ENCODE measurements at places on chromosomes 13 and 19. TPM values are rescaled to one million over a fixed set of nuclear protein-coding genes. Genes with fewer than 3 reads are reported as not detected.

Gene BAX
- 36.0 TPM for total RNA-seq

GRCh38 chr19:46678110-46678732, 17.2 kb upstream of the DACT3 start:
- no peak overlapping the region for H3K4me3 ChIP-seq
- H3K27me3 ChIP-seq, result no peaks in the 10 kb centered on the region
- H3K36me3 ChIP-seq, result peaks cover 8% of the 10 kb centered on the region
- no peaks in the 10 kb centered on the region for H3K4me1 ChIP-seq
- no peak for DNase-seq
- H3K27ac ChIP-seq, result no peak overlapping the region

- peak overlapping the region; percentile 98 for H3K4me3 ChIP-seq
- H3K27ac ChIP-seq, result peak overlapping the region; percentile 100
- no peaks in the 10 kb centered on the region for H3K27me3 ChIP-seq
- DNase-seq, result peak; percentile 89
- H3K36me3 ChIP-seq, result no peaks in the 10 kb centered on the region
- H3K4me1 ChIP-seq, result peaks cover 49% of the 10 kb centered on the region
Measured at GRCh38 chr19:4061178-4061682, 5.5 kb downstream of the ZBTB7A start.

- no peak for DNase-seq
- H3K4me1 ChIP-seq, result no peaks in the 10 kb centered on the region
- H3K36me3 ChIP-seq, result no peaks in the 10 kb centered on the region
- no peaks in the 10 kb centered on the region for H3K27me3 ChIP-seq
- H3K27ac ChIP-seq, result no peak overlapping the region
Measured at GRCh38 chr13:74682746-74683145, 548.5 kb upstream of the KLF12 start.

Gene CLIP3
- 13.4 TPM for total RNA-seq

DNA sequence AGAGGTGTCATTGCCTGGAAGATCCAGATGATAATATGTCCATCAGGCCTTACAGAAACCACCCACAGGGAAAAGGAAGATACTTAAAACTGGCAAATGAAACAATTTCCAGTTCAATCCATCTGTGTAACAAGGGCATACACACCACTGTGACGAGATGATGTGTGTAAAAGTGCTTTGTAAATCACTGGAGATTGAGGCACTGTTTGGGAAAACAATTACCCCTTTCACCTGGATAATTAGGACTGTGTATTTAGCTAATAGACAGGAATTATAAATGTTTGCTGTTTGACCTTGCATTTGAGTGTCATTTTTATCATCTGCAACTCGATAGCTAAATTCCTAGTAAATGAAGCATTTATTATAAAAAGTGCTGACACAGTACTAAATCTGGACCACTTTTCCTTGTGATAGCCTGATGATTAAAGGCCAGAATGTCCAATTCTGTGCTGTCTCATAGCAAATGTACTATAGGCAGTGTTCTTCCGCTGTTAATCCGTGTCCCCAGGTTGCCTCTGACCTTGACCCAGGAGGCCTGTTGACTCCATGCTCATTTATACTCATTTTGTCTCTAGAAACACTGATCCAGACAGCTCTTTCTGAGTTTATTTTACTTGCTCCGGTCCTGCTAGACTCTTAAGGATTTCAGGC, 105.8 kb downstream of the LACC1 start:
- H3K27ac ChIP-seq, result no peak overlapping the region
- no peak for DNase-seq
- H3K36me3 ChIP-seq, result no peaks in the 10 kb centered on the region
- no peaks in the 10 kb centered on the region for H3K4me1 ChIP-seq

DNA sequence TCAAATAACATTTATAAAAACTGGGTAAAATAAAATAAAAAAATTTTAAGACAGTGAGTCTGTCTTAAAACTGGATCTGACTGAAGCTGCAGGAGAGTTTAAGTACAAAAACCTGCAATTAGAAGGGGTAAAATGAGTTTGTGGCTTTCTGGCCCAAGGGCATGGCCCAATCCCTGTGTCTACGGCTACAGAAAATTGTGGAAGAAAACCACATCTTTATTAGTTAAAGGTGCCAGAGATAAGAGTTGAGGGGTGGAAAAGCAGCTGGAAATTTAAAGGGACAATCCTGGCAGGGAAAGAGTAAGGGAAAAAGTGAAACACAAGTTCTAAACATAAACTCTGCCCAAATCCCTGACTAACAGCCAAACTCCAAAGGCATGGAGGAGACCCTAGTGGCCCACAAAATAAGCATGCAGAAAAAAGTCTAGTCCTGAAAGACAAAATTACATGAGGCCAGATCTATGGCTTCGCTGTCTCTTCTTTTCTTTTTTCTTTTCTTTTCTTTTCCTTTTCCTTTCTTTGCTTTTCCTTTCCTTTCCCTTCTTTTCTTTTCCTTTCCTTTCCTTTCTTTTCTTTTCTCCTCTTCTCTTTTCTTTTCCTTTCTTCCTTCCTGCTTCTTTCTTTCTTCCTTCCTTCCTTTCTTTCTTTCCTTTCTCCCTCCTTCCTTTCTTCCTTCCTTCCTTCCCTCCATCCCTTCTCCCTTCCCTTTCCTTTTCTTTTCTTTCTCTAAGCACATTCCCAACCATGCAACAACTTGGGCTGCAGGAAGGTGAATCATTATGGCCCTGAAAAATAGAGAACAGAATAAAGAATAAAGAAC, 23.5 kb upstream of the DLEU7 start:
- H3K4me1 ChIP-seq, result no peaks in the 10 kb centered on the region
- H3K27me3 ChIP-seq, result no peaks in the 10 kb centered on the region
- no peak for DNase-seq
- no peak overlapping the region for H3K27ac ChIP-seq

Gene NUFIP1
- 2.4 TPM for total RNA-seq

GRCh38 chr19:38316477-38317067, 825 bp upstream of the YIF1B start:
- H3K27ac ChIP-seq, result peak overlapping the region; percentile 87
- no peaks in the 10 kb centered on the region for H3K4me1 ChIP-seq
- DNase-seq, result no peak
- no peaks in the 10 kb centered on the region for H3K36me3 ChIP-seq

GRCh38 chr13:45108716-45109101, 11.6 kb upstream of the GTF2F2 start:
- no peak for DNase-seq
- no peak overlapping the region for H3K4me3 ChIP-seq
- H3K27ac ChIP-seq, result no peak overlapping the region
- H3K4me1 ChIP-seq, result no peaks in the 10 kb centered on the region
- H3K36me3 ChIP-seq, result no peaks in the 10 kb centered on the region

GRCh38 chr19:1438933-1439354, 748 bp downstream of the RPS15 start:
- H3K27me3 ChIP-seq, result no peaks in the 10 kb centered on the region
- H3K27ac ChIP-seq, result peak overlapping the region; percentile 97
- peaks cover 6% of the 10 kb centered on the region for H3K4me1 ChIP-seq
- peak overlapping the region; percentile 90 for H3K4me3 ChIP-seq

GRCh38 chr13:25190256-25190655, 18.2 kb upstream of the AMER2 start:
- no peak overlapping the region for H3K4me3 ChIP-seq
- no peaks in the 10 kb centered on the region for H3K27me3 ChIP-seq
- no peaks in the 10 kb centered on the region for H3K36me3 ChIP-seq
- H3K27ac ChIP-seq, result no peak overlapping the region
- DNase-seq, result no peak
- no peaks in the 10 kb centered on the region for H3K4me1 ChIP-seq

Gene ZNF880
- total RNA-seq, result 22.0 TPM

- H3K4me3 ChIP-seq, result peak within 1 kb of the TSS; percentile 94
- no peaks in the 10 kb centered on the region for H3K36me3 ChIP-seq
- no peaks in the 10 kb centered on the region for H3K4me1 ChIP-seq
- peak within 1 kb of the TSS; percentile 90 for H3K27ac ChIP-seq
Measured at GRCh38 chr19:15449620-15450527, at the start of gene WIZ. Gene WIZ (minus strand): TSS chr19:15449956. CDS start chr19:15448307, 1,649 bp downstream.

Gene CATSPERD
- total RNA-seq, result not detected

GRCh38 chr19:58372311-58373133, 8.3 kb downstream of the ZNF837 start:
- no peak for DNase-seq
- H3K27ac ChIP-seq, result peak overlapping the region; percentile 57
- H3K36me3 ChIP-seq, result no peaks in the 10 kb centered on the region
- H3K4me1 ChIP-seq, result peaks cover 9% of the 10 kb centered on the region
- no peak overlapping the region for H3K4me3 ChIP-seq

GRCh38 chr19:41276231-41276630, 12.1 kb downstream of the HNRNPUL1 start:
- H3K36me3 ChIP-seq, result peaks cover 47% of the 10 kb centered on the region
- no peaks in the 10 kb centered on the region for H3K4me1 ChIP-seq
- DNase-seq, result no peak

Gene OR10H1
- not detected for total RNA-seq
